ENCODE measurements at places on chromosomes 1 and 21.

DNA sequence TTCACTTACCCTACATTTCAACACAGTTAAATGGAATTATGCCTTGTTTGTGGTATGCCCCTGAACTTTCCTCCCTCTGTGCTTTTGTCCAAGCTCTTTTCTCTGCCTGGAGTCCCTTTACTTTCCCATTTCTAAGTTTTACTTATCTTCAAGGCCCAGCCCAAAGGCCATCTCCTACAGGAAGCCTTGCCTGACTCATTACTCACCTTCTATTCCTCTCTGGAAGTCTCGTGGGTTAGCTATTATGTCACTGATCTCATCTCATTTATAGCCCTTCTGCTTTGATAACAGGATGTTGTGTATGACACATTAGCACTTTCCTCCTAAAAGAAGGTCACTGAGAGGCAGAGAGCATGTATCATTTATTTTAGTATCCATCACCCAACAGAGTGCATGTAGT, 78.8 kb upstream of the CD1D start:
- DNase-seq, result no peak

GRCh38 chr1:229035748-229036082, 235.2 kb upstream of the RAB4A start:
- no peak for DNase-seq

- no peak for DNase-seq
These were observed 171.5 kb downstream of the RUNX1 start for GRCh38 chr21:34877485-34878128.

- DNase-seq, result no peak
These were observed 204.3 kb downstream of the KCNJ6 start for GRCh38 chr21:37711836-37712568.

DNA sequence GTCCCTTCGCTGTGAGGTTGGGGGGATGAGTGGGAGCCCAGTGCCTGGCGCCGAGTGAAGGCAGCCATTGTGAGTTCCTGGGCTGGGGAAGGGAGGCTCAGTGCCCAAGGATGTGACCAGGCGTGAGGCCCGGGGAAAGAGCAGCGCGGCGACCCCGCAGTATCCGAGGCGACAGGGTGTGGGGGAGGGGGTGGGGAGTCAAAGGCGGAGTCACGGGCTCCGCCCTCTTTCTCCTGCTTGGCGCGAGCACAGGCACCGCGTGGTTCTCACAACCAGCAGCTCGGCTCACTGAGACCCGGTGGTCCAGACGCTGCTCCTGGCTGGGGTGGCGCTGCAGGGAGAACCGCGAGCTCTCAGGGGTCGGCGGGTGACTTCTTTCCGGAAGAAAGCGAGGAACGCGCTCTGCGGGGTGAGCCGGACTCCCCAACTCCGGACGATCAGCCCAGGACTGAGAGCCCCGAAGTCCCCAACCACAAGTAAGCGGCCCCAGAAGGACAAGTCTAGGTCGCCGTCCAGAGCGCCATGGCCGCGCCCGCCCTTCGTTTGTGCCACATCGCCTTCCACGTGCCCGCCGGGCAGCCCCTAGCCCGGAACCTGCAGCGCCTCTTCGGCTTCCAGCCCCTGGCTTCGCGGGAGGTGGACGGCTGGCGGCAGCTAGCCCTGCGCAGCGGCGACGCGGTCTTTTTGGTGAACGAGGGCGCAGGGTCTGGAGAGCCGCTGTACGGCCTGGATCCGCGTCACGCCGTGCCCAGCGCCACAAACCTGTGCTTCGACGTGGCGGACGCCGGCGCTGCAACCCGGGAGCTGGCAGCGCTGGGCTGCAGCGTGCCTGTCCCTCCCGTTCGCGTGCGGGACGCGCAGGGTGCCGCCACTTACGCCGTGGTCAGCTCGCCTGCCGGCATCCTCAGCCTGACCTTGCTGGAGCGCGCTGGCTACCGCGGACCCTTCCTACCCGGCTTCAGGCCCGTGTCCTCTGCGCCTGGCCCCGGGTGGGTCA, at the start of gene HPDL:
HPDL (plus strand) TSS at position 269 of the 997 bp plus-strand sequence; CDS start at position 523, 254 bp downstream.
- peak; percentile 83 for DNase-seq
